Cardiac muscle cell (in vitro differentiated cells and primary cell): ENCODE measurements at places on chromosomes 12 and 14.

GRCh38 chr14:47103771-47104170, 452.2 kb upstream of the RPL10L start:
- no peak for DNase-seq

- DNase-seq: no peak
Observed at GRCh38 chr12:6437586-6437985, 7.2 kb upstream of the CD27 start.

DNA sequence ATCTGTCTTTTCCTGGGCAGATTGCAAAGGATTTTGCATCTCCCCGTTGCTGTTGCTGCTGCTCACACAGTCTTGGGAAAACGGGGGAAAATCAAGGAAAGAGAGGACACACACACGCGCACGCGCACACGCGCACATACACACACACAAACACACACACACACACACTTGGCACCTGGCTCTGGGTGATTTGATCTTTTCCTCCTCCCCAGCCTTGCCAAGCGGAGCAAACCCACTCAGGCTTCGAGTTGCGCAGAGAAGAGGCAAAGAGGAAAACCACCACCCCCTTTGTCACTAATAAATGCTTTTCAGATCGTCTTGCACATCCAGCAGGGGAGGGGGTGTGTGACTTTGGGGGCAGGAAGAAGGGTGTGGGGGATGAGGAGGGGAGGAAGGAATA, 965 bp upstream of the NOS1 start:
- no peak for DNase-seq

DNA sequence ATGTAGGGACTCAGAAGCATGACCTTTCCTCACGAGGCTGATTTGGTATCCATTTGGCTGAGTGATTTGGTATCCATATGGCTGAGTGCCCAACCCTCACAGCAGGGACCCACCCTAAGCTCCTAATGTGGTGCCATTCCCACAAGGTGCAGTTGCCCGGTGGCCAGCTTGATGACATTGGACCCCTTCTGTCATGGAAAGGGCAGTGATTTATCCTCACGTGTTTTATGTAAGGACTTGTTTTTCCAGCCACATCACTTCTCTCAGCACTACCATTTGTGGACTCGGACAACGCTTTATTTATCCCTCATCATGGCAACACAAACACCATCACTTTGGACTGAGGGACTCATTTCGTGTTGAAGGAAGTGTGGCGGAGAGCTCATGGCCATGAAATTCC, 8.5 kb upstream of the CDC42BPB start:
- no peak for DNase-seq

DNA sequence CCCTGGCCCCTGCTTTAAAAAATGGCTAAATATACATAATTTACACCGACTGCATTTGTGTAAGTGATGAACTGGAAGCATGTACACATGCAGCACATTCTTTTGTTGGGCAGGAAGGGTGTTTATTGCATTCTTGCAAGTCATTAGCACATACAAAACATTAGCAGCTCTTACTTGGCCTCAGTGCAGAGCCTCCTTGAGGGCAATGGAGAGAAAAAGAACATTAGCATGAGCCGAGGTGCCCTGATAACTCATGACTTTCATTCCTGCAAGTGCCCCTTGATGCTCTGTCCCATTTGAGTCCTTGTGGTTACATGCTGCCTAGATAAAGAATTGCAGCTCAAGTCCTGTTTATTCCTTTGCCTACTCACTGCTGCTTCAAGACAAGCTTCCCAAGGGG, 61.9 kb downstream of the PAX9 start:
- DNase-seq: no peak

- DNase-seq: no peak
Observed at GRCh38 chr12:123676616-123677320, 5.9 kb downstream of the TCTN2 start.

- no peak for DNase-seq
Observed at GRCh38 chr12:27810756-27811155, 30.7 kb upstream of the MANSC4 start.

DNA sequence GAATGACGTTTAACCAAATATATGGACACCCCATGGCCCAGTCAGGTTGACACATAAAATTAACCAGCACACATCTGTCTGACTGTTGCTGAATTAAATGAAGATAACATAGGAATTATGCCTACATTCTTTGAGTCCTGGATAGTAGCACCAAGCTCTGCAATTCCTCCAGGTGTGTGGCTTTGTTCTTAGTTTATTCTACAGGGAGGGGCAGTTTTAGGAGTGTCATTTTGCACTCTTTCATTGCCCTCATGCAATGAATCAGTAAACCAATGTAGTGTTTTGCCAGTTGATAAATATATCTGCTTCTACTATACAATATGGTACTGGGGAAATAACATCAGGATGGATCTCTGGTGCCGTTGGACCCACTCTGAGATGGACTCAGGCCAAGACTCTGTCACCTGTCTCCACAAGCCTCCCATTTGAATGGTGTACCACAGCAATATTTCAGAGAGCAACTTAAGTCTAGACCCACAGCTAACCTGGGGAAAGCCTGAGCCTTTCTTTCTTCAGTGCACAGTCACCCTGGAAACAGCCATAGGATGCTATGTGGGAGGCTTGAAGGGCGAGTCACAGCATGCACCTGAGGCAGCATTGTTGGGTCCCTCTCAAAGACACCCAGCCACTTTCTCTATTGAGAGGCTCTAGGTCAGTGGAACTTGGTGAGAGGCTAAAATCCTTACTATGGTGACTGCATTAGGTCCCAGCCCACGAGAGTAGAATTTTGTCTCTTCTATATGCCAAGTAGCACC, 73.2 kb downstream of the ANO4 start:
- DNase-seq: no peak

DNA sequence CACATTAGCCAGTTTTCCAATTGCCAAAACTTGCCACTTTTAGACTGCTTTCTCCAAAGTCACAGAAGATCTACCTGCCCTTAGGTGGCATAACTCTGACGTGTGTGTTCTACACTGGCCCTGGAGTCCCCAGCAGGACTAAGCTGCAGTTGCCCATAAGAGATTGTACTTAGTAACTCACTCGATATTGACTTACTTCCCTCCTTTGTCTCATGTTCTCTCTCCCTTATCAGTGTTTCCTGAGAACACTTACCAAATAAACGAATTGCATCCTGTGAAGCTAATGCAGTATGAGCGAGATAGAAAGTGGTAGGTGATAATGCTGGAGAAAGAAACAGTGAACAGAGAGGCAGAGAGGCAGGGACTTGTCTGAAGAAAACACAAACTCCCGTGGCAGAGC, 117.2 kb downstream of the NUAK1 start:
- peak; percentile 53 for DNase-seq

DNA sequence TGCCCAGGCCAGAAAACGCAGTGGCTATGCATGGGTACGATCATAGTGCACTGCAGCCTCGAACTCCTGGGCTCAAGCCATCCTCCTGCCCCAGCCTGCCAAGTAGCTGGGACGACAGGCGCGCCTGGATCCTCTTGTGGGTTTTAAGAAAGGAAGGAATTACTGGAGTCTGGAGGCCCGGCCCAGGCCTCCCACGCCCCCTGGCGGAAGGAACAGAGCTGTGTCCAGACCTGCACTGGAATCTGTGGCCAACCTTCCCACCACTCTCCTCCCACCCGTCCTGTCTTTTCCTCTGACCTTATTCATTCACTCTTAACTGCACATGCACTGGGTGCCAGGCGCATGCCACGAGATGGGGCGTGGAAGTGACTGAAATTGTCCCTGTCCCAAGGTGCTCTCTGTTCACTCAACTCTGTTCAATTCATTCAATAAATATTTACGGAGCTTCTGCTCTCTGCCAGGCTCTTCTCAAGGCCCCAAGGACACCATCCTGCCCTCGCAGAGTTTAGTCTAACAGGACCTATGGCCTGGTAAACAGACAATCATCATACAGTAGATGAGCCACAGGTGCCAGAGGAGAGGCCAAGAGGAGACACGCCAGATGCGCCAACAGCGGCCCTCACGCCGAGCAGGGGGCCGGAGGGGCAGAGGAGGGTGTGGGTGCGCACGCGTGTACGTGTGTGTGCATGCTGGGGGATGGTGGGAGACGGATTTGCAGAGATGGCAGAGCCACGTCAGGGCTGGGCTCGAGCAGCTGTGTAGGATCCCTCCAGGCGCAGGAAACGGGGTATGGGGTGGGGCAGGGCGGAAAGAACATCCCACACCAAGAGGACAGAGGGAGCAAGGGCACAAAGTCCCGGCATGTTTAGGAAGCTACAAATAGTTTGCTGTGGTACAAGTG, 13.7 kb upstream of the TMEM106C start:
- peak; percentile 89 for DNase-seq

GRCh38 chr14:90641168-90641567, 175.1 kb downstream of the TTC7B start:
- peak; percentile 43 for DNase-seq

- DNase-seq: no peak
Observed at GRCh38 chr12:6074979-6075585, 49.4 kb downstream of the VWF start.

GRCh38 chr12:10563966-10564365, 49.4 kb downstream of the MAGOHB start:
- DNase-seq: no peak
